PC-9 (cell line): ENCODE measurements at places on chromosomes 16 and 17.
A peak's percentile ranks its signal among the peaks of the same experiment; 100 is the strongest.

- no peaks in the 10 kb centered on the region for H3K4me1 ChIP-seq
- H3K36me3 ChIP-seq = no peaks in the 10 kb centered on the region
- H3K4me3 ChIP-seq = no peak overlapping the region
- no peak overlapping the region for H3K27ac ChIP-seq
Measured at GRCh38 chr16:72299684-72300243, 127.8 kb upstream of the PMFBP1 start.

DNA sequence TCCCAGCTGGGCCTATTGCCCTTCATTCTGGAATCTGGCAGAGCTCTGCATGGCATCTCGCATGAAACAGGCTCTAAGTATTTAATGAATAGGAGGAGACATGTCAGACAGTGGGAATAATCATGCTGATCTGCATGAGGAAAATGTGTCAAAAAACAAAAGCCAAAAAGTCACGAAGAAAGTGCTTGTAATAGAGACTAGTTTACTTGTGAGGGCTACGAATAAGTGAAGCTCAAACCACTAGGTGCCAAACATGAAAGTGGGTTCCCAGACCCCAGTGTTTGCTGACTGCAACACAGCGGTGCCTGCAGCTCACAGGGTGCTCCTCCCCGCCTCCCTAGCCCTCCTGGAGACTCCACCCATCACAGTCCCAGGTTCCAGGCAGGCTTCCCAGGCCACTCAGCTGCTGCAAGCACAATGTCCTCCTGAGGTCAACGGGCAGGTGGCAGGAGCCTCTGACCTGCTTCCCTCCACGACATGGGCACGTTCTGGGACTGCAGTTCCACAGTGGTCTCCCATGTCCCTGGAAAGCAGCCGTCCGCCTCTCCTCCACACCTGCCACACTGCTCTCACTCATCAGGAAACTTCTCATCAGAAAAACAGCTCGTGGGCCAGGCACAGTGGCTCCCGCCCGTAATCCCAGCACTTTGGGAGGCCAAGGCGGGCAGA is 96.5 kb downstream of the ANKRD11 start:
- no peak overlapping the region for H3K27ac ChIP-seq
- DNase-seq = no peak
- no peaks in the 10 kb centered on the region for H3K36me3 ChIP-seq
- H3K27me3 ChIP-seq = no peaks in the 10 kb centered on the region

- no peak overlapping the region for H3K4me3 ChIP-seq
- H3K4me1 ChIP-seq = no peaks in the 10 kb centered on the region
- no peak for DNase-seq
- H3K27ac ChIP-seq = peak overlapping the region; percentile 5; the same call in 1 of the 2 replicates
- no peaks in the 10 kb centered on the region for H3K27me3 ChIP-seq
Measured at GRCh38 chr17:63156986-63157385, 191.0 kb downstream of the TANC2 start.

DNA sequence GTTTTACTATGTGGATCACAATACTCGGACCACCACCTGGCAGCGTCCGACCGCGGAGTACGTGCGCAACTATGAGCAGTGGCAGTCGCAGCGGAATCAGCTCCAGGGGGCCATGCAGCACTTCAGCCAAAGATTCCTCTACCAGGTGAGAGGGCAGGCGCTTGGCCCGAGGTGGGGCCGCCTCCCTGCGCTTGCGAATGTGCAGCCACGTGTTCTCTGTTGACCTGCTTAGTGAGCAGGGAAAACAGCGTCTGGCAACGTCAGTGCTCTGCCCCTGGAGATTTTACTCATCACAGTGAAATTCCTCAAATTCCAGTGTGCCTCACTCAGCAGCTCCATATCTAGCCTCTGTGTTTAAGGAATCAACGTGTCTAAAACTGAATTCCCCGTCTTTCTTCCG is 33.4 kb upstream of the CLEC18A start:
- H3K4me3 ChIP-seq = peak overlapping the region; percentile 45
- H3K27ac ChIP-seq = peak overlapping the region; percentile 69

- no peak for DNase-seq
- H3K4me1 ChIP-seq = no peaks in the 10 kb centered on the region
- H3K27ac ChIP-seq = no peak overlapping the region
- H3K27me3 ChIP-seq = peaks cover 23% of the 10 kb centered on the region
Measured at GRCh38 chr16:51290442-51291285, 139.6 kb upstream of the SALL1 start.

GRCh38 chr17:27657620-27658019 is 26.6 kb downstream of the LGALS9 start:
- H3K4me1 ChIP-seq = no peaks in the 10 kb centered on the region
- no peak overlapping the region for H3K4me3 ChIP-seq
- peaks cover 24% of the 10 kb centered on the region; the same call in 1 of the 2 replicates for H3K27me3 ChIP-seq
- H3K36me3 ChIP-seq = no peaks in the 10 kb centered on the region
- no peak for DNase-seq
- no peak overlapping the region for H3K27ac ChIP-seq

- no peaks in the 10 kb centered on the region for H3K36me3 ChIP-seq
- H3K27me3 ChIP-seq = peaks cover 73% of the 10 kb centered on the region
- no peak overlapping the region for H3K4me3 ChIP-seq
- no peak overlapping the region for H3K27ac ChIP-seq
- no peak for DNase-seq
- no peaks in the 10 kb centered on the region for H3K4me1 ChIP-seq
Measured at GRCh38 chr16:49639739-49640431, 216.0 kb downstream of the ZNF423 start.

- H3K4me1 ChIP-seq = 0 out of 2 replicates have a peak, but pooled peaks cover 5% of the 10 kb centered on the region
- no peaks in the 10 kb centered on the region for H3K27me3 ChIP-seq
- H3K4me3 ChIP-seq = no peak overlapping the region
- no peak overlapping the region for H3K27ac ChIP-seq
- no peaks in the 10 kb centered on the region for H3K36me3 ChIP-seq
Measured at GRCh38 chr17:18160128-18160856, 23.3 kb upstream of the ALKBH5 start.

DNA sequence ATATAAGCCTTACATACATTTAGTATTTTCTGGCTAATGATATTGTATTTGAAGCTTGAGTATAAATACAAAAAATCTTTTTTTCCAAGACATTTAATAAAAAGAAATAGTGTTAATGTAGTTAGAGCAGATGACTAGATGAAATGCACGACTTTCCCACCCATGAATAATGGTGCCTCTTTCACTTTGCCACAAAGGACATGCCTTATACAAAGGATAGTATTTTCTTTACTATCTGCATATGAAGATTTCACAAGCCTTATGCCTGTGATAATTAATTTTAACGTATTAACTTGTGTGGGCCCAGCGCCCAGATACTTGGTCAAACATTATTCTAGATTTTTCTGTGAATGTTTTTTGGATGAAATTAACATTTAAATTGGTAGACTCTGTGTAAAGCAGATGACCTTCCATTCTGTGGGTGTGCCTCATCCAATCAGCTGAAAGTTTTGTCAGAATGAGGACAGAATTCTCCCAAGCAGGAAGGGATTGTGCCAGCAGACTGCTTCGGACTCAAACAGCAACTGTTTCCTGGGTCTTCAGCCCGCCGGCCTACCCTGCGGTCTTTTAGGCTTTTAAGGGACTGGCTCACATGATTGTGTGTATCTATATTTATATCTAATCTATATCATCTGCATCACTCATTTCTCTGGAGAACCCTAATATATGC is 115.4 kb downstream of the USP22 start:
- DNase-seq = no peak
- no peak overlapping the region for H3K27ac ChIP-seq
- H3K4me1 ChIP-seq = peaks cover 11% of the 10 kb centered on the region
- H3K4me3 ChIP-seq = no peak overlapping the region
- H3K27me3 ChIP-seq = no peaks in the 10 kb centered on the region

- no peaks in the 10 kb centered on the region for H3K36me3 ChIP-seq
- no peak overlapping the region for H3K27ac ChIP-seq
- no peak overlapping the region for H3K4me3 ChIP-seq
- H3K27me3 ChIP-seq = no peaks in the 10 kb centered on the region
- DNase-seq = no peak
- H3K4me1 ChIP-seq = peaks cover 17% of the 10 kb centered on the region
Measured at GRCh38 chr16:4019371-4019791, 96.9 kb downstream of the ADCY9 start.

GRCh38 chr17:45224671-45225050 is 3.0 kb downstream of the FMNL1 start:
- no peak for DNase-seq
- no peak overlapping the region for H3K4me3 ChIP-seq
- peaks cover 41% of the 10 kb centered on the region for H3K4me1 ChIP-seq
- no peak overlapping the region for H3K27ac ChIP-seq
- H3K27me3 ChIP-seq = no peaks in the 10 kb centered on the region

- H3K27me3 ChIP-seq = no peaks in the 10 kb centered on the region
- peaks cover 8% of the 10 kb centered on the region for H3K36me3 ChIP-seq
- no peak for DNase-seq
Measured at GRCh38 chr16:89506791-89507191, 1.4 kb upstream of the SPG7 start.

DNA sequence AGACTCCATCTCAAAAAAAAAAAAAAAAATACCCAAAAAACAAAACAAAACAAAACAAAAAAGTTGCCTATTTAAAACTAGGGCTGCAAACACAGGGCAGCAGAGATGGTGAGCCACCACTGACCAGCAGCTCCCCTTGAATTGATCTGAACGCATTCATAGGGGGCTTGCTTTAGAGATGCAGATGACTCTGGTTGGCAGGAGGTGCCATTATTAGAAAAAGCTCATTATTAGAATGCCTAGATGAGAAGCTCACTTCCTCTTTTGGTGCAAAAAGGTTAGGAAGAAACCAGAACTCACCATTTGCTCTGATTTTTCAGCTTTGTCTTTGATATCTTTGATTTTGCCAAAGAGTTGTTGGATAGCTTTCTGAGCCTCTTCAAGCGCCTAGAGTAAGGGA is 53.1 kb downstream of the VPS53 start:
- DNase-seq = no peak
- no peak overlapping the region for H3K27ac ChIP-seq
- no peak overlapping the region for H3K4me3 ChIP-seq

DNA sequence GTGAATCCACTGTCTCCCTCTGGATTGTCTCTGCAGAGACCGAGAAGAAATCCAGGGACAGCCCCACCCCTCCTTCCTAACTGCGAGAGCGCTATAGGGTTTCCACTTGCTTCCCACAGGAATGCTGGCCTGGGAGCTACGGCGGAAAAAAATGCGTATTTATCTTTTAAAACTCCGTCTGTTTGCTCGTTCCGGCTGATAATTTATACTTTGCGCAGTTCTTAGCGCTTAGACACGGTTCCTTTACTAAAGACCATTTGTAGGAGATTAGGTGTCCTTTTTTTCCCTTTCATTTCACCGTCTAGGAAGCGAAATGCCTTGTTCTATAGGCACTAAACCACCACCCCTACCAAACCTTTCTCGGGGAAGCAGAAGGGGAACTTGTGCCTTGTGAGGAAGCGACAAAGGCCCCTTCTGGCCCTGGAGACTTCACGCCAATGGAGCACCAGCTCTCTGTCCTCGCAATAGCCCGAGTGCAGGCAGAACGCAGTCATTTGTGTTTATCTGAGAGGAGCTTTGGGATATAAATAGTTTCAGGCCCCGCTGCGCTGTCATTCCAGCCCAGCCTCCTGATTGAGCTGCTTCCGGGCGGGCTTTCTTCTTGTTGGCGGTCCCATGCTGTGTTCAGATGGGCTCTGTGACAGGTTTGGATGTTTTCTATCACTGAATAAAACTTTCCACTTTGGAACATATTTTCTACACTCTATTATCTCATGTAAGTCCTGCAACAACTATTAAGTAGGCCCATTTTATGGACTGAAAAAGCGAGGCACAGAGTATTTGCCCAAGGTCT is 791 bp upstream of the SUPT4H1 start:
- H3K4me3 ChIP-seq = peak overlapping the region; percentile 99
- H3K27me3 ChIP-seq = 0 out of 2 replicates have a peak, but pooled peaks cover 4% of the 10 kb centered on the region
- H3K36me3 ChIP-seq = peaks cover 16% of the 10 kb centered on the region; the same call in 1 of the 2 replicates

DNA sequence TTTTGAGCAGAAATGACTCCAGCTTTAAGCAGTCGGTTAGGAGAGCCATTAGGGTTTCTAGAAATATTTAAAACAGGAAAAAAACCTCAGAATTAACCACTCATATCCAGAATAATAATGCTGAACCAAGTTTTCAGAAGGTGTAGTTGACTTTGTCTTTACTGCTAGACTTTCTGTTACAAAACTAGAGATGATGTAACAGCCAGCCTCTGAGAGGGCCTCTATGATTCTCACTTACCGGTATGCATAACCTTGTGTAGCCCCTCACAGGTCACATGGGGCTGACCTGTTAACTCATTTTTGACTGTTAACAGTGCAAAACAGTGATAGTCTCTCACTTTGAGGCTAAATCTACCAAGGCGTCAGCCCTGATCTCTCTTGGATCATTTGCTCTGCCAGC is 74.3 kb downstream of the TEX14 start:
- H3K4me1 ChIP-seq = no peaks in the 10 kb centered on the region
- no peak for DNase-seq
- H3K4me3 ChIP-seq = no peak overlapping the region
- no peak overlapping the region for H3K27ac ChIP-seq
- H3K27me3 ChIP-seq = no peaks in the 10 kb centered on the region

DNA sequence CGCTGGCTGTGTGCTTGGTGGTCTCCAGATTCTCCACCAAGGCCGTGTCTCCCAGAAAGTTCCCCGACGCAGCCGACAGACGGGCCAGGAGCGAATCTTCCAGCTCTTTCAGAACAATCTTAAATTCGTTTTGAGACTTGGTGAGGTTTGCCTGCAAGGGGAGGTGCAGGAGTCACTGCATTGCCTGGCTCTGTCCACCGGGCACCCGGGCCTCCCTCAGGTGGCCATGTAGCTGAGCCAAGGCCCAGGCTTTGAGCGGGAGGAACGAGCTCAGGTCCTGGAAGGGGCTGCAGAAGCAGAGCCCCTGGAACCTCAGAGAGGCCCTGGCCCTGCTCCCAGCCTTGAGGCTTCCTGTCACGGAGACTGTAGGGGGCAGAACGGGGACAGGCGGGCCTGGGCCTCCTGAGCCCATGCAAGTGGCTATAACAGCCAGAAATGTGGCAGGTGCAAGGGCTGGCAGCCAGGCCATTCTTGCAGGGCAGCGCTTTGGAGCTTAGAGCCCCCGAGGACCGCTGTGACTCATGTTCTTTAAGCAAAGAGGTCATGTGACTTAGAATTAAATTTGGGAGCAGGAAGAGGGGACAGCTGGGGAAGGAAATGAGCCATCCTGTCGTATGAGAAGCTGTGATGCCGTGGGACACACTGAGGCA is 72.4 kb downstream of the PGS1 start:
- H3K4me3 ChIP-seq = no peak overlapping the region
- no peaks in the 10 kb centered on the region for H3K27me3 ChIP-seq
- no peaks in the 10 kb centered on the region for H3K4me1 ChIP-seq
- DNase-seq = no peak
- H3K27ac ChIP-seq = no peak overlapping the region

DNA sequence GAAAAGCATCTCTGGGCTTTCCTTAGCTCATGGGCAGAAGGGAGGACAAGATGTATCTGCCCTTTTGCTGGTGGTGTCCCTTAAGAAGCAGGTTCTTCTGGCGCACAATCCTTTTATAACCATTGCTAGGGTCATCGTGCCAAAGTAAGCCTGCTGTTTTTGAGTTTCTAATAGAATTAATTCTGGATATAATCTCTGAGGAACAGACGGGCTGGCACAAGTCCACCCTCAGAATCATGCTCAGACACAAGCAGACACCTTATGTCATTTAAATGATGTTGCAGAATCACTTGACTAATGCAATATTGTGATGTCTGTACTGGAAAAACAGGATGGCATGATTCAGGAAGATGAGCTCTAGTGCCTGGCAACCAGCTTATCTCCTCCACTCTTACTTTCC is 18.8 kb upstream of the MMD start:
- no peak overlapping the region for H3K4me3 ChIP-seq
- no peak overlapping the region for H3K27ac ChIP-seq
- DNase-seq = no peak
